ENCODE measurements at places on chromosomes 3 and 15.

GRCh38 chr3:58092521-58092920 lies 84.3 kb downstream of the FLNB start:
- no peak for DNase-seq

DNA sequence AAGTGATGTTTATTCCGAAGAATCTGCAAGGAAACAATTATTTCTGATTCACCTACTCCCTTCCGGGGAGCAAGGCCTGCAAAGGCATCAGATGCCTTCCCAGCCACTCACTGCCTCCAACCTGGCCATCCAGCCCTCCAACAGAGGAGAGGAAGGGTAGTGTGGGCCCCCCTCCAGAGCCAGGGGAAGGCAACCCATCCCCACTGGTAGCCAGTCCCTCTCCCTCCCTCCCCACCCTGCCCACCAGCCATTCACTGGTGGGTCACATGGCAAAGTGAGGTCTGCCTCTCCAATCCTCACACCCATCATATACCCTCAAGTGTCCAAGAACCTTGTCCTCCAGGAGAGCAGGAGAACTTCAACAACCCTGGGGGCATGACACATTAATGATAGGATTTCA lies 2.4 kb upstream of the VIPR1 start:
- DNase-seq, result no peak

- DNase-seq, result peak; percentile 33
These were observed 1.6 kb downstream of the BBX start for GRCh38 chr3:107524326-107524840.

DNA sequence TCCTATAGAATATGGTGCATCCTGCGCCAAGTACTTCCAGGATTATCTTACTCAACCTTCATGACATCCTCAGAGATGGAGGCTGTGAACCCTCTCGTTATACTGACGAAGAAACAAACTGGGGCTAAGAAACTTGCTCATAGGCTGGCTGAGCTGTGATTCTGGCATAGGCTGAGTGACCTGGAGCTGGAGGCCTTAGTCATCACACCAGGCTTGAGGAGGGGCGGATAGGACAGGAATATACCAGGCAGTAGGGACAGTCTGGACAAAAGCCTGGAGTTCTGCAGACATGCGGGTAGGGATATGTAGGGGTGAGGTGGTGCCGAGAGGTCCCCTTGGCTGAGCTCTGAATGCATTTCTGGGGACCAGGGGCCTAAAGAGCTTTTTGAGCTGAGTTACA lies 18.1 kb downstream of the HEMK1 start:
- DNase-seq, result no peak

GRCh38 chr3:12983319-12983718 lies 89.9 kb downstream of the IQSEC1 start:
- DNase-seq, result no peak

GRCh38 chr15:93983526-93983925 lies 247.8 kb upstream of the MCTP2 start:
- no peak for DNase-seq

DNA sequence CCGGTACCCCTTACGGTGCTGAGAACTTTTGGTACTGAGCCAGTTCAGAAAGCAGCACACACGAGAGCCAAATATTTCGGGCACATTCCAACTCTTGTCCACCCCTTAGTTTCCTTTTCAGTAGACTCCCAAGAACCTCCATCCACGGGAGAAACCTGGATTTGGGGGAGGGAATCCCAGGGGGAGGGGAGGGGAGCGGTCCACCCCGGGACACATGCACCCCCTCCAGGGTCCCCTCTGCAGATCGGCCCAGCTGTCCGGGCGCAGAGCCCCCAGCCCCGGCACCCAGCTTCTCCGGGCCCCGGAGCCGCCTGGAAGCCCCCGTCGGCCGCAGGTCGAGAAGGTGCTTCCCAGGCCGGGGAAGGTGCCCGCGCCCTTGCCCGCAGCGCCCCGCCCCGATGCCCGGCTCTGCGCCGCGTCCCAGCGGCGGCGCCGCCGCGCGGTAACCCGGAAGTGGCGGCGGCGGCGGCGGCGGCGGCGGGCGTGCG lies 455 bp upstream of the ABHD17C start:
- peak; percentile 36 for DNase-seq

GRCh38 chr3:66948838-66949237 lies 49.3 kb upstream of the KBTBD8 start:
- DNase-seq, result no peak

- no peak for DNase-seq
These were observed 5.3 kb downstream of the BRPF1 start for GRCh38 chr3:9736831-9737230.

DNA sequence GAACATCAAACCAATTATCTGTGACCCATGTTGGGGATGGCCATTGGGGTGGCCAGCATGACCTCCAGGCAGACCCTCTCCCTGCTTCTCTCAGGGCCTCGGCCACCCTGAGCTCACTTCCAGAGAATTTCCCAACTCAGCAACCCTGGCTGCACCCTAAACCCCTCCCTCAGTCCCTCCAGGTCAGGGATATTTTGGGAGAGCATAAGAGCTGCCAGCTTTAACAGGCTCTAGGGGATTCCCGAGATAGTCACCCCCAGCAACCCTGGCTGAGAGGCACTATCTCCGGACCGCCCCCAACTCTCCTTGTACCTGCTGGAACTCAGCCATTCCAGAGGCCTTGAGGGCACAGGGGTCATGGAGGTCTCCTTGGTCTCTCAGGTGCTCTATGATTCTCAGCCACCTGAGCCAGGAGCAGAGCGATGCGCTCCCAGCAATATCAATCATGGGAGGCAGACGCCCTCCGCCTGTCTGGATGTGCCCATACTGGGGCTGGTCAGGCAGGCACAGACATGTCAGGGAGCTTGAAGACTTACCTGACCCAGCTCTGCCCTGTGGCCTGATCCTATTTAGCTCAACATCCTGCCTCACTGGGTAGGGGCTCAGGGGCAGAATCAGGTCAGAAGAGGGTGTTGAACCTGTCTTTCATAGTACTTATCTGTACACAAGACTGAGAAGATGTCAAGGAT lies 34.9 kb upstream of the CILP start:
- DNase-seq, result no peak

- DNase-seq, result no peak
These were observed 84.4 kb upstream of the PHLDB2 start for GRCh38 chr3:111774622-111775021.

GRCh38 chr3:181717549-181718171 lies 5.9 kb downstream of the SOX2 start:
- DNase-seq, result no peak

GRCh38 chr3:188469228-188469885 lies 315.4 kb downstream of the LPP start:
- no peak for DNase-seq

DNA sequence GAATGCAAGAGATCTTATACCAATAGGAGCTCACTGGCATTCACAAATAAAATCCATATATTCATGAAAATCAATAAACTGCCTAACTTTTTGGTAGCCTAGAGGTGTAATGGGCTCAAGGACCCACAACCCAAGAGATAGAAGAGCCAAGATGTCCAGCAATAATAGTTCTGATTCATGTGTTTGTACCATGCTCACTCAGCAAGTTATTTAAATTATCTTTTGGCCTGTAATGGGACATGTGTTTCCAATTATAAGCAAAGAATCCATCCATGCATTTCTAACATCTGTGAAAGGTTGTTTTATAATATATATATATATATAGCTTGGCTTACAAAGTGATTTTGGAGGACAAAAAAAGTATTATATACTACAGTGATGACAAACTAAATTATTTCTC lies 29.7 kb upstream of the SHC4 start:
- no peak for DNase-seq

DNA sequence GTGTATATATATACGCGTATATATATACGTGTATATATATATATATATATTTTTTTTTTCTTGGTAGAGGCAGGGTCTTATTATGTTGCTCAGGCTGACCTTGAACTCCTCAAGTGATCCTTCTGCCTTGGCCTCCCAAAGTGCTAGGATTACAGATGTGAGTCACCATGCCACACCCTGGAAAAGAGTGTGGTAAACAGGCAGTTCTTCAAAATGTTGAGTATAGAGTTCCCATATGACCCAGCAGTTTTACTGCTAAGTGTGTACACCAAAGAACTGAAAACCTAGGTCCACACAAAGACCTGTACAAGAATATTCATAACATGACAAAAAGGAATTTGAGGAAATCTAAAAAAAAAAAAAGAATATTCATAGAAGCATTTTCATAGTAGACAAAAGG lies 71.8 kb upstream of the GCNT3 start:
- no peak for DNase-seq

GRCh38 chr3:134810052-134810435 lies 15.0 kb downstream of the EPHB1 start:
- DNase-seq, result no peak

DNA sequence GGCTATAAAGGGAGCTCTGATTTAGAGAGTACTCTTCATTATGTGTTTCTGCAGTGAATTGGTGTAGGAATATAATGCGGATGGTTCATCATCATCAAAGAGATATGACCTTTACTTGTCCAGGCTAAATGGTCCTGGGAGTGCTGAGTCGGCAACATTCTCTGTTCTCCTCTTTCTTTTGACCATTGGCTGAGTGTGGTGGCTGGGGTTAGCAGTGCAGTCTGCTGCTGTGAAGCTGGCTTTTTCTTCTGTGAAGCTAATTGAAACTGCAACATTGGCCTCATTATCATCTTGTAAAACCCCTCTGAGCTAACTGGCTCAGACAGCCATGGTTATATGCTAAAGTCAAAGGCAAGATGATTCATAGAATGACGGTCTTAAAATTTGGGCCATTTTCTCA lies 83.8 kb downstream of the THRB start:
- no peak for DNase-seq

- no peak for DNase-seq
These were observed 85.1 kb upstream of the OCA2 start for GRCh38 chr15:28184166-28184565.

DNA sequence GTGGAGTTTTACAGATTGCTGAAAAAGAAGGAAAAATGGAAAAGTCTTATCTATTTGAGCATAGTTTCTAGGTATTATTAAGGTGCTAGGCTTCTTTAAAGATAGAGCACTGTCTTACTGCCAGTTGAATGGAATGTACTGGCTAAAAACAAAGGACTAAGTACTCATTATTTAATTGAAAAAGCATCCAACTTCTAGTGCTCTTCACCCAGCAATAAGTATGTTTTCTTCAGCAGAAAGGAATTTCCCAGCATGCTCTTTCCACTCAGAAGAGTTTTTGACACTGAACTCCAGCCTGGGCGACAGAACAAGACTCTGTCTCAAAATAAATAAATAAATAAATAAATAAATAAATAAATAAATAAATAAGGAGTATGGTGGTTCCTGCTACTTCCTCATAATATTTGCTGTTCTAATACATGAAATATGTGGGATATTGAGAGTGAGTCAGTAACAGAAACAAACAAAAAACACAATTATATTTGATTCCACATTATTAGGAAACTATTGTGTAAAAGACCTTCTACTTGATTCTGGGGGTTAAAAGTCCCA lies 70.6 kb downstream of the ATP13A4 start:
- no peak for DNase-seq

- no peak for DNase-seq
These were observed 3.0 kb upstream of the TRH start for GRCh38 chr3:129971351-129972052.

DNA sequence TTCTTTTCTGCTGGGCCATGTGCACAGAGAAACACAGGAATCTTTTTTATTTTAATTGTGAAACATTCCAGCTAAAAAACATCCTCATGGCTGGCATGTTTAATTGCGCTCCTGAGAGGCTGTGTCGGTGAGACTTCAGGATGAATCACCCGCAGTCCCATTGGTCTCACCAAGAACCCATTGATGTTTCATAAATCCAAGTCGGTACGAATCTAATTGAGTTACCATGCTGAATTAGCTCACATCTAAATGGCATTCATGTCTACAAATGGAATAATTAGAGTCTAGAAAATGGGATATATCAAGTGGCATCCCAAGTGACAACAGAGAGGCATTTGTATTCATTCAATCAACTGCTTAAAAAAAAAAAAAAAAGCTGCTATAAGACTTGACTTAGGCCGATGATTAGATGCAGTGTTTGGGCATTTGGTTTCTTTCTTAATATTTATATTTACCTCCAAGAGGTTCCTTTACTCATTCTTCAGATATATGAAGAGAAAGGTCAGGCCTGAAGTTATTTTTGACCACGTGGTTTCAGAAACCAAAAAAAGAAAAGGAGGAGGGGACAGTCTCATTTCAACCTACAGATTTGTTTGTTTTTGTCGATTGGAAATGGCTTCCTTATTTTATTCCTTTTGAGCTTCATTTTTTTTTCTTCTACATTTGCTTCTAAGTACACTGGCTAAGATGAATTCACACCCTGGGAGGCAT lies 79.1 kb upstream of the FOXB1 start:
- no peak for DNase-seq

DNA sequence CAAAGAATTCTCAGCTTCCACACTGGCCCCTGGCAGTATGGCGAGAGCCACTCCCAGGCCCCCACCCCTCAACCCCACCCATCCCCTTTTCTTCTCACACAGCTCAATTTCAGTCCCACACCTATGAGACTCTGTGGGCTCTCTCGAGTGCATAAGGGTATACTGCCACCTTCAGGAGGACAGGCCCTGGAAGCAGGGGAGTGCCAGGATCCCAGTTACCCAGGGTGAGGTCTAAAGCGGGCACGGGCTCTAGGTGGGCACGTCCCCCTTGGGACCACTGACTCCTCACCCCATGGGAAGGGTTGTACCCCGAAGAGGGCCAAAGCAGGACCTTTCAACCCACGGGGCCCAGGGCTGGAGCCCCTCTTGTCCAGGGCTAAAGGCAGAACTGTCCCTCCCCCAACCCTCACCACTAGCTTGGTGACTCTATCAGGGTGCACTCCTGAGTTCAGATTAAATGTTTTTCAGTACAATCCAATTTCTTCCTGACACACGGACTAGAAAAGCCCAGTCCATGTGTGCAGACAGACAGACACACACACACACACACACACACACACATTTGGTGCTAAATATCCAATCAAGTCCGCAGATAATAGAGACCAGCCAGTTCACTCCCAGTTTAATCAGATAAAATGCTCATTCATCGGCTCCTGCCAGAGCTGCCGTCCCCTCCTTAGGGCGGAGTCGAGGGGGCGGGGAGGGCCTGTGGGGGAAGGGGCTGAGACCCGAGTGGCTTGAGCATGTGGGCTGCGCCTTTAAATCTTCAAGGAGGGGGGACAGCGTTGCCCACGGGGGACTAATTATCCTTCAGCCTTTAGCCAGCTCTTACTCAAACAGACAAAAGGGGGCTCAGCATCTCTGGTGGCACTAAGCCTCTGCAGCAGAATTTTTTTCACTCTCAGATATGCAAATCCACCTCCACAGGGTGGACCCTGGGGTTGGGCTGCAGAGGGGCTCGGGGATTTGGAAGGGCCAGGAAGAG lies 59.3 kb downstream of the CYP11A1 start:
- peak; percentile 26 for DNase-seq

GRCh38 chr3:30289766-30290165 lies 316.6 kb upstream of the TGFBR2 start:
- no peak for DNase-seq

GRCh38 chr15:46778876-46779275 lies 938.4 kb upstream of the SEMA6D start:
- no peak for DNase-seq

- DNase-seq, result no peak
These were observed 178.5 kb upstream of the P2RY1 start for GRCh38 chr3:152656214-152656971.

GRCh38 chr3:158405507-158405906 lies 165.5 kb upstream of the MLF1 start:
- no peak for DNase-seq

GRCh38 chr3:183149915-183150750 lies 12.4 kb downstream of the LAMP3 start:
- no peak for DNase-seq

All from CD4-positive, alpha-beta T cell treated with Interleukin-1 beta for 1 hour (primary cell).